ENCODE measurements at places on chromosomes 7 and 10.

DNA sequence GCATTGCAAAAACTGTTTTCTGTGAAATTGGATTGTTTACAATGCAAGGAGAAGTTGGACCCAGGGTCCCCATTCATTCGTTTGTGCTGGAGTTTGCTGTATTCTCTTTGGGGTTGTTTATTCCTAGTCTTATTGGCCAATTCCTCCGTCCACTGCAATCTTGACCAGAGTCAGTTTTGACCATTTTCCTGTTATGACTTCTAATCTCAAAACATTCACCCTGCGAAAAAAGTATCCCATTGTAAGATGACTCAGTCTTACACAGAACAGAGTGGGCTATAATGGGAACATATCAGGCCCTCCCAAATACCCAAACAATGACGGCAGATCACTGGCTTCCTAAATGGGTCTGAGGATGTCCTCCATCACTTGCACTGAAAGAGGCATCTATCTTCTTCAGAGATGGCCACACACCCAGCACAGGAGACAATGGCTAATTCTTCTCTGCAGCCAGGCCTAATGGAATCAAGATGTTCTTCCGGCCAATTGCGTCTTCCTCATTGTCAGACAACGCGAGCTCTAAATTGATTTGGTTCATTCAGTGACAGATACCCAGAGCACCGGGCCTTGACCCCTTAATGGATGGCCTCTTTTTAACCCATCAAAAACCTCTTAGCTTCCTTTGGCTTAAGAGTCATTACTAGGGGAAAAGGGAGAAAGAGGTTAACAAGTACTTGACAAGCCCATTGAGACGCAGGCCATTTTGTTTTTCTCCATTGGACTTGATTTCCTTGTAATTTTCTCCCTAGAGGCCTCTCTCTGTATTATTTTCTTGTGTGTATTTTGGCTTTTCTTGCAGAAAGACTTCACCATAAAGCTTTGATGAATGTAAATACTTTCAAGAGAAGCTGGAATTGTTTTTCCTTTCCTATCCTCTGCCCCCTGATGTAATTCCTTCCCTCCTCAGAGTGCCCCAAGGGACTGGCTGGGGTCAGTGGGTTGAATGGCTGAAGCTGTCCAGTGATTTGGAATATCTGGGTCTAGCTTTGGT, 129.6 kb downstream of the PRPF18 start:
- DNase-seq, result peak; percentile 39

GRCh38 chr10:46254467-46254866, 32.3 kb upstream of the ANTXRL start:
- DNase-seq, result no peak

DNA sequence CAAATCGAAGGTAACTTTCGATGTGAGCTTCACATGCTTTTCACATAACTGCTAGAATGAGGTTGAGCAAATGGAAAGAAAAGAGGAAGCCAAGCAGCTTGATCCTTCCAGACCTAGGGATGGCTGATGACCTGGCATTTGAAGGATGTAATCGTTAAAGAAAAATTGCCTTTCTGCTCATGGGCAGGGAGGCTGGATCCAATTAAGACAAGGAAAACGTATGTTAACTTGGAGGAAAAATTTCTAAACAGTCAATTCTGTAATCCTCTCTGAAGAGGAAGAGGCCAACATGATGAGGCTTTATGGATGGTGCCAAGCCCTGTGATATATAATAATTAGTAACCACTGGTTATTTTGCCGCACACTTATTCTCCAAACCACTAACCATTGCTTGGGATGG, 12.5 kb downstream of the GRK5 start:
- no peak for DNase-seq

DNA sequence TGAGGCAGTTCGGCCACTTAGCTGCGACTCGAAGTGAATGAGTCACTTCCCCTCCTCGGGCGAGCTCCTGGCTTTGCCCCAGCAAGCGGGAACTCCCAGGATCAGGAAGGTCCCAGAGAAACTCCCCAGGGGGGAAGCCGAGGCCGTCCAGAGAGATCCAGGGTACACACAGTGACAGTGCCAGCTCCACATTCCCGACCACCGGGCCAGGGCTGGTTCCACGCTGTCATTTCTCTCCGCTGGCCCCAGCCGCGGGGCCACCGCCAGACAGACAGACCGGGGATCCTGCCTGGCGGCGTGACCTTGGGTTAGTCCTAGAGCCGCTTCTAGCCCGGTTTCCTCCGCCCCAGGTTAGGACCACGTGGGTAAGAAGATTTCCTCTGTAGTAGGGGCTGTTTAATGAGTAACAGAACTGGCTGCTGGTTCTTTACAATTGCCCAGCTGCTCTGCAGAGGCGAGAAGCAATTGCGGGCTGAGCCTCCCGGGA, 463 bp upstream of the UPP1 start:
- DNase-seq, result peak; percentile 98

- peak; percentile 78 for DNase-seq
Measured at GRCh38 chr10:84429926-84430520, 101.6 kb downstream of the CCSER2 start.

DNA sequence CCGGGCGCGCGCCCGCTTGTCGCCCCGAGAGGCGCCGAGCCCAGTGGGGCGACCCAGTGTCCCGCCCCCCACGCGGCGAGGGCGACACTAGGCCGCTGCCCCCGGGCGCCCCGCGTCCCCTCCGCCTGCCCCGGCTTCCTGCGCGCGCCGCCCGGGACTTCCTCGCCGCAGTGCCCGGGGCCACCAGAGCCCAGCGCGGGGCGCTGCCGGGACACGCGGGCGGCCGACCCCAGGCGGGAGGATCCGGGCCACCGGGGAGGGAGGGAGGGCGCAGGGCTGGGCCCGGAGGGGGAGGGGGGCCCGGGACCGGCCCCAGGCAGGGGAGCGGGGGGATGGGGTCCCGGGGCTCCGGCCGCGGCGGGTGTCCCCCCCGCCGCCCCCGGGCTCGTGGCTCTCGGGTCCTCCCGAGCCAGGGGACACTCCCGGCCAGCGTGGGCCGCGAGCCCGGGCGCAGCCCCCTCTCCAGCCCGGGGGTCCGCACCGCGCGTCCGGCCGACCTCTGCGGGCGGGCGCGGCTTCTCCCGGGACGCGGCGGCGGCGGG, 435 bp upstream of the PWWP2B start:
- peak; percentile 25 for DNase-seq

DNA sequence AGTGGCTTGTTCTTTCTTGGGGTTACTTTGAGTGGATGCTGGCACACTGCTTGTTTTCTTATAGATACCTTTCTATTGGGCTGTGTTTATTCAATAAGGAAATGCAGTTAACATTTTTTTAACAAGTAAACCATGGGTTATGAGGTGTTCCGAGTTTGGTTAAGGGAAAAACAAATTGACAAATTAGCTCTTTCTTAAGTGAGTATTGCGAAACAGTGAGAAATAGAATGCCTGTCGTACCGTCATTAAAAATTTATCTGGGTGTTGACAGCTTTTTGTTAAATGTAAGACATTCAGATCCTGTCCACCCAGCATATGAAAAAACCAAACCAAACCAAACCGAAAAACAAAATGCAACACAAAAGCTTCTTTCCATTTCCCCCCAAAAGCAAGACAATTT, 6.2 kb downstream of the CUX1 start:
- peak; percentile 24 for DNase-seq

DNA sequence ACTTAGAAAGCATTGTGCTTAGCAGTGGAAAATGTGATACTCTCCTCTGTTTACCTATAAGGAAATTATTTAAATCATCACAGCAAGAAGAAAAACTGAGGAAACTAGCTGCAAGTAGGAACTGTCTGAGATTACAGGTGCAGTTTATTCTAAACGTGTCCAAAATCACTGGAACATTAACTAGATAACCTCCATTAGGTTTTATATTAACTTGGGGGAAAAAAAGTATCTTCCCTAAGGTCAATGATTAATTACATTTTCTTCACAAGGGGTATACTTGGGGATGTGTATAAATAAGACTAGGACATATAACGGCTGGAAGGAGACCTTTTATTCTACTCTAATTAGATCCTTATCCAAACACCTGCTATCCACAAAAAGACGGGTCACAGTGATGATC, 3.7 kb downstream of the GOT1 start:
- no peak for DNase-seq

DNA sequence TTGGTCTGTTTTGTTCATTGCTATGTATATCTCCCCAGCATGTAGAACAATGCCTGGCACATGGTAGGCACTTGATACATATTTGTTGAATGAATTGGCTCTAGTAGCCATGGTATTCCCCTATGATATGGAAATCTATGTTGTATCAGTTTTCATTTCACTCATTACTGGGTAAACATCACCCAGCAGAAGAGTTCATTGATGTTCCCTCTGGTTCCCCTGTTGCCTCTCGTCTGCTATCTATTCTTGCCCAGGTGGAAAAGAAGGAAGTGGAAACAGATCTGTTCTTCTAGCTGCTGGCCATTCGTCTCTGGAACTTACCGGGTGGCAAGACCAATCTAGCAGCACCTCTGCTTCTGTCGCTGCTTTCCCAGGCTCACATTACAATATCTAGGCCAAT, 71.5 kb downstream of the LRRC4 start:
- no peak for DNase-seq

- DNase-seq, result peak; percentile 18
Measured at GRCh38 chr10:21849607-21850006, 153.9 kb downstream of the DNAJC1 start.

DNA sequence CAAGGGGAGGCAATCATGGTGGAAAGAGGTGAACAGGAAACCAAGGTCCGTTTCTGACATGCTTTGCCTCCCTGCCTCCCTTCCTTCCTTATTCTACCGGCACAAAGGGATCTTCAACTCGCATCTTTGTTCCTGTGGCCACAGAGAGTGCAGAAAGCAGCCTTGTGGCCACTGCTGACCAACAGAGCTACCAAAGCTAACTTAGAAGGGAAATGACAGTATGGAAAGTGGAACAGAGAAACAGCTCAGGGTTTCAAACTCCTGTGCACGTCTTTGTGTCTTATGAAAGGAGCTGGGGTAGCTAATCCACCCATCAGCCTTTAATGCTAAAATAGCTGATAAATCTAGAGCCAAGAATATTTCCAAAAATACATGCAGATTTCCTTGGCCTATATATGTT, 588.0 kb downstream of the SORCS1 start:
- no peak for DNase-seq

GRCh38 chr10:73093922-73094850, 2.5 kb downstream of the P4HA1 start:
- DNase-seq, result peak; percentile 42

GRCh38 chr10:110994406-110995086, 75.1 kb downstream of the SHOC2 start:
- DNase-seq, result no peak

DNA sequence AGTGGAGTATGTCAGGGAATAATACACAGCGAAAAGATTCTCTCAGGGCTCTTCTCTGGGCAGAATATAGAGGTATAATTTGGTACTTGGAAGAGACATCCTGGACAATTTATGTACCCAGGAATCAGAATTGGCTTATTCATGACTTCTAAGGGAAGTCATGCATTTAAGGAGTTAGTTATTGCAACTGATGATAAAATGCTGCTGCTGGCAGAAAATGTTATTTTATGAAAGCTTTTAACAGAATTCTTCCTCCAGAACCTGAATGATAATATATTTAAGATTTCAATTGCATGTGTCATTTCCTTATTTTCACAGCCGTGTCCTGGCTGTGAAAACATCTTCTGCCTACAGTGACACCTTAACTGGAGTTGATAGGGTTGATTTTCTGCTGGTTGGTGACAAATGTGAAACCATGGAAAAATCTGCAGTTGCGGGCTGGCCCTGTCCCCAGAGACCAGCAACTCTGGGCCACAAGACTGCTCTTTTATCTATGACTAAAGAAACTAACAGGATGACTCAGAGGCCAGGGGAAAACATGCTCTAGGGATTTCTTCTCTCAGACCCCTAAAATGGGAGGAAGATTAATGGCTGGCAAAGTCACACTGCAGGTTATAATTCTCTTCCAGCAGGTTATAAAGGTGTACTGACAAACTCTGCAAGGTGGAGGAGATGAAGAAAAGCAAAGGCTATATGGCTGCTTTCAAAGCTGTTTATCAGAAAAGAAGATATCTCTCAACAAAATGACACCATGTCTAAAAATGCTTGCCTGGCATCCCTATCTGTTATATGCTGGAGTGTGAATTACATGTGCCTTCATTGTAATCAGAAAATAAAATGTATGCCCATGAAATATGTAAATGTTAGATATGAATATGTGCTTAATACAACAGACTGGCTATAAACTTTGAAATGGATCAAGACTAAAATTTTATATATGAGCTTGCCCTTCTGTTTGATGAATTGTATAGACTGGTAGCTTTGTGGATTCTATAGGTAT, 12.1 kb upstream of the TRUB1 start:
- DNase-seq, result peak; percentile 41

- DNase-seq, result peak; percentile 41
Measured at GRCh38 chr10:120600871-120601649, 144.0 kb downstream of the PLPP4 start.

DNA sequence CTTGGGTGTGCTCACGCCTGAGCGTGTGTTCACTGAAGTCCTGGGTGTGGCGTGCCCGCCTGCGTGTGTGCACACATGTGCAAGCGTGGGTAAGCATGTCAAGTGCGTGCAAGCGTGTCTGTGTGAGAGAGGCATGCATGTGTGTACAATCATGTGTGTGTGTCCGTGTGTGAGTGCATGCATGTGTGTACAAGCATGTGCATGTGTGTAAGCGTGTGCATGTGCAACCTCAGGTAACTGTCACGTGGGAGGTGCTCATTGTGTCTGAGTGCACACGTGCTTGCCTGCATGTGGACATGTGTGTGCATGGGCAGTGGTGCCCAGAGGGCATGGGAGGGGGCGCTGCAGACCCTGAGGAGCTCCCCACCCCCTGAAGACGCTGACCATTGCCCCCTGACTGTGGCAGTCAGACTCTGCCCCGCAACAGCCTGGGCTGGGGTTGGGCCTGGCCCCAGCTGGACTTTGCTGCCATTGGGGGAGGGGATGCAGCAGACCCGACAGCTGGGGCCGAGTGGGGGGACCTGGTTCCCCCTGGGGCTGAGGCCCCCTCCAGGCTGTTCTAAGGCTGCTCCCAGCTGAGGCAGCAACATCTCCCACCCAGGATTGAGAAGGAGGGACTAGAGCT, 88.1 kb downstream of the UNCX start:
- no peak for DNase-seq

DNA sequence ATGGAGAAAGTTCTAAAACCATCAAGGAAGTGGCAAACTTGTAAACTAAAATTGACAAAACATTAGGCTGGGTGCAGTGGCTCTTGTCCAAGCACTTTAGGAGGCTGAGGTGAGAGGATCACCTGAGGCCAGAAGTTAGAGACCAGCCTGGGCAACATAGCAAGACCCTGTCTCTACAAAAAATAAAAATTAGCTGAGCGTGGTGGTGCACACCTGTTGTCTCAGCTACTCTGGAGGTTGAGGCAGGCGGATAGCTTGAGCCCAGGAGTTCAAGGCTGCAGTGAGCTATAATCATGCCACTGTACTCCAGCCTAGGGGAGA, 29.4 kb upstream of the HNRNPH3 start:
- DNase-seq, result no peak

All from choroid plexus epithelial cell (primary cell).